ENCODE measurements at places on chromosomes 12 and 14.

DNA sequence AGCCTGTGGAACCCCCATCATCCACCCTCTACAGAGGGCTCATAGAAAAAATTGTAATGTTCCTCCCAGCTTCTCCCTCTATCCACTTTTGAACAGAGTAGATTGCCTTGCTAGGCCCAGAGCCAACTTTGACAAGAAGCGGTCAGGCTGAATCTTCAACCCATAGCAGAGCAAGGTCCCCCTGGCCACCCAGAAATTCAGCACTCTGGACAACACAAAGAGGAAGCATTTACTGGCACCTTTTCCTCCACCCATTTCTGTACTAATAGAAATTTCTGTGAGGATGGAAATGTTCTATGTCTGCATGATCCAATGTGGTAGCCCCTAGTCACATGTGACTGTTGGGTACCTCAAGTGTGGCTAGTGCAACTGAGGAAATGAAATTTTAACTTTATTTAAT, 42.7 kb upstream of the OXA1L start:
- DNase-seq: no peak

GRCh38 chr14:88765130-88765529, 27.6 kb downstream of the EML5 start:
- no peak for DNase-seq

- DNase-seq: no peak
Measured at GRCh38 chr14:47691829-47692228, 16.4 kb upstream of the MDGA2 start.

DNA sequence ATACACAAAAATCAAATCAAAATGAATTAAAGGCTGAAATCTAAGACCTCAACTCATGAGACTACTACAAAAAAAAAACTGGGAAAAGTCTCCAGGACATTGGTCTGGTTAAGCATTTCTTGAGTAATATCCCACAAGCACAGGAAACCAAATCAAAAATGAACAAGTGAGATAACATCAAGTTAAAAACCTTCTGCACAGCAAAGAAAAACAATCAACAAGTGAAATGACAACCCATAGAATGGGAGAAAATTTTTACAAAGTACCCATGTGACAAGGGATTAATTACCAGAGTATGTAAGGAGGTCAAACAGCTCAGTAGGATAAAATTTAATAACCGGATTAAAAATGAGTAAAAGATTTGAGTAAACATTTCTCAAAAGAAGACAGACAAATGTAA, 338.7 kb downstream of the SLC16A7 start:
- no peak for DNase-seq

DNA sequence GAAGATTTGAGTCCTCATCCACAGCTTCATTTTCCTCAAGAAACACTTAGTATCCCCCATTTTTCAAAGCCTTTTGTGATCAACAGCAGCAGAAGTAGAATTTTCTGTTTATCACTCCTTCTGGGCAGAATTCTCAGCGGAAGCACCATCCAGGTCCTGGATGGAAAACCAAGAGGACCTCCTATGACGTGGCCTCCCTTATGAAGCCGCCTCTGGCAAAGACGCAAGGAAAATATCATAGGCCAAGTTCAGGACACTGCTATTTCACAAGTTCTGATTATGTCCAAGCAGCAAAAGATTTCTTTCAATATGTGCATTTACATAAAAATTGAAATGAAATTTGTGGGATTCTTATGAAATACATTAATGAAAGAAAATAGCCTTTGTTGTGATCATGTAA, 315.0 kb downstream of the SEC23A start:
- DNase-seq: no peak

- no peak for DNase-seq
Measured at GRCh38 chr14:58560208-58560607, 77.6 kb upstream of the DACT1 start.

- no peak for DNase-seq
Measured at GRCh38 chr14:29410581-29410980, 517.1 kb downstream of the PRKD1 start.

DNA sequence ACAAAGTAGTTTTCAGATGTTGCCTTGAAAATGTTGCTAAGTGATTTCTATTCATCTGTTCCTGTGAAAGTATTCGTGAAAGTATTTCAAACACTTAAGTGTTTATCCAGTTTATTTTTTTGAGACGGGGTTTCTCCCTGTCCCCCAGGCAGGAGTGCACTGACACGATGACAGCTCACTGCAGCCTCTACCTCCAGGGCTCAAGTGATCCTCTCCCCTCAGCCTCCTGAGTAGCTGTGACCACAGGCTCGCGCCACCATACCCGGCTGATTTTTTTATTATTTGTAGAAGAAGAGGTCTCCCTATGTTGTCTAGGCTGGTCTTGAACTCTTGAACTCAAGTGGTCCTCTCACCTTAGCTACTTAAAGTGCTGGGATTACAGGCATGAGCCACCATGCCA, 1.7 kb downstream of the ZDHHC17 start:
- DNase-seq: no peak

DNA sequence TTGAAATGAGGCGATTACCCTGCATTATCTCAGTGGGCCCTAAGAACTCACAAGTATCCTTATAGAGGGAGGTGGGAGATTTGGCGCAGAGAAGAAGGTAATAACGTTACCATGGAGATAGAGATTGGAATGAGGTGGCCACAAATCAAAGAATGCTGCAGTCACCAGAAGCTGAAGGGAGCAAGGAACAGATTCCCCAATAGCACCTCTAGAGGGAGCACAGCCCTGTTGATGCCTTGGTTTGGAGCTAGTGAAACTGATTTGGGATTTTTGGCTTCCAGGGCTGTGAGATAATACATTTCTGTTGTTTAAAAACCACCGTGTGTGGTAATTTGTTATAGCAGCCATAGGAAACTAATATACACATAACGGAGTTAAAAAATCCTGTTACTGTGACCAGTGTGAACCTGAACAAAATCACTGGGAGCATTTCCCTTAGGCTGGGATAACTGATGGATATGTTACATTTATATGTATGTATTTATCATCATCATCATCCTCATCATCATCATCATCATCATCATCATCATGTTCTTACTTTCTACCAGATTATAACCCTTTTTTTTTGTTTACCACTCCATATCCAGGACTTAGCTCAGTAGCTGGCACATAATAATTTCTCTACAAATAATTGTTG, 100.3 kb downstream of the LIN7A start:
- peak; percentile 49 for DNase-seq

Data from Caco-2 (cell line).